ENCODE measurements at places on chromosomes 7 and 10.

- no peak for DNase-seq
Measured at GRCh38 chr7:2613098-2613930, 18.5 kb upstream of the TTYH3 start.

- no peak for DNase-seq
Measured at GRCh38 chr10:50575477-50576244, 48.1 kb downstream of the SGMS1 start.

DNA sequence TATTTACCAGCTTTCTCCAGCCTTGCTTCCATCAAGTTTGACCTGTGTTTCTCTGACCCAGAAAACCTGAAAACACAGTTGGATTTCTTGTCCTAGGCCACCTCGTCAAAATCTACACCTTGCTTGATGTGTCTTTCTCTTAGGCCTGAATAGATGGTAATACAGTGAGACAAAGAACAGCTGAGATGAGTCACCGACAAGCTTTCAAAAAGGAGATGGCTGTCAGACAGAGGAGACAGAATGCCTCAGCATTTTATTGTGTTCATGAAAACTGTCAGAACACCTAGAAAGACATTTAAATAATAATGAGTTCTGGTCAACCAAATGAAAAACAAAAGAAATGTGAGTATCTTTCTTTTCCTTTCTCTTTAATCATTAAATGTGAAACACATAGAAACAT is 119.7 kb upstream of the SORCS1 start:
- no peak for DNase-seq

- no peak for DNase-seq
Measured at GRCh38 chr10:48625826-48626134, 20.9 kb upstream of the ARHGAP22 start.

- no peak for DNase-seq
Measured at GRCh38 chr7:34425194-34425593, 232.8 kb upstream of the NPSR1 start.

GRCh38 chr10:98357194-98357822 is 57.7 kb downstream of the PYROXD2 start:
- DNase-seq, result no peak

DNA sequence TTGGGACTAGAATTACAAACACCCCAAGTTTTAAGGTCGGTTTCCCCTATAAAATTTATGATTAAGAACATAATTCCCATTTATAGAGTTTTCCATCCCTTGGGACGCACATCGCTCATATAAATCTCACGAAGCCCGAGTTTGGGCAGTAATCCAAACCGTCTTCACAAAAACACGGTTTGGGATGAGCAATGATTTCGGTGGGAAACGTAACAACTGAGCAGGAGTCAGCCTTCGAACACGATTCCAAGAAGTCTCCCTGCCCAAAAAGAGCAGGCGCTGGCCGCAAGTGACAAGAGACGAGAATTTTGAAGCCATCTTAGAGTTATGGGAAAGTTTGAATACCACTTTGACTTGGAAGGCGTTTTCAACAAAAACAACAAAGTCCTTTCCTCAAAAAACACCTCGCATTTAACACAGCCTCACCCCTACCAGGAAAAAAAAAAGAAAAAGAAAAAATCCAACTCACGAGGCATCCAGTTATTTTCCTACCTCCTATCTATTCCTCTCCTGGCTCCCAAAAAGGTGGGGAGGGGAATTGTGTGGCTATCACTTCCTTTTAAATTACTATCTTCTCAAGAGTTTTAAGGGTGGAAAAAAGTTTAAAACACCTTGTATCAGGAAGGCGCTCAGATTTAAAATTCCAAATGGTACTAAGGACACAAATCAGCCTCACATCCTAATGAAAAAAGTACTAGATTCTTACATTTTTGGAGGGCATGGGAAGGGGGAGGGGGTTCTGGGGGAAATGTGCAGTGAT is 1.6 kb downstream of the SEPHS1 start:
- no peak for DNase-seq

GRCh38 chr7:137772748-137773147 is 74.0 kb downstream of the DGKI start:
- peak; percentile 27 for DNase-seq
